GM04503 (cell line): ENCODE measurements at places on chromosomes 3 and 15.

DNA sequence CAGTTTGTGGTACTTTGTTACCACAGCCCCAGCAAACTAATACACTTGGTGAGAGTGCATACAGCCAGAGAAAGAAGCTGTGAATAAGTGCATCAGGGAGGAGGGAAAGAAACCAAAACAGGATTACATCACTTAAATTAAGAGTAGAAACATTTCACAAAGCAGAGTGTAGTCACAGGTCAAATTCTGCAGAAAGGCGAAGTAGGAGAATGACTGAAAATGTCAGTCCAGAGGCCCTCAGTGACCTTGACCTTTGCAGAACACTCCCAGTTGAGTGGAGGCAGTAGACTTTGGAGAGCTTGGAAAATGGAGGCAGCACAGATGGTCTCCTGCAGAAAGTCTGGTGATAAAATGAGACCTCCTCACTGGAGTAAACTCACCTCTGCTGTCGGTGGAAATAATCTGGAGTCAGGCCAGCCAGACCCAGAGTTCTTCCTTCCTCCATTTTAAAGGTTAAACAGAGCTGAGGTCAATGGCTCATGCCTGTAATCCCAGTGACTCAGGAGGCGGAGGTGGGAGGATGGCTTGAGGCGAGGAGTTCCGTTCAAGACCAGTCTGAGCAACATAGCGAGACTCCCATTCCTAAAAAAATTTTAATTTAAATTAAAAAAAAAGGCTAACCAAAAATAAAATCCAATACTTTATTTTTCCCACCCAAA, 5.0 kb downstream of the CD86 start:
- no peak for DNase-seq

GRCh38 chr15:69337138-69337537, 38.4 kb downstream of the PAQR5 start:
- peak; percentile 23 for DNase-seq

DNA sequence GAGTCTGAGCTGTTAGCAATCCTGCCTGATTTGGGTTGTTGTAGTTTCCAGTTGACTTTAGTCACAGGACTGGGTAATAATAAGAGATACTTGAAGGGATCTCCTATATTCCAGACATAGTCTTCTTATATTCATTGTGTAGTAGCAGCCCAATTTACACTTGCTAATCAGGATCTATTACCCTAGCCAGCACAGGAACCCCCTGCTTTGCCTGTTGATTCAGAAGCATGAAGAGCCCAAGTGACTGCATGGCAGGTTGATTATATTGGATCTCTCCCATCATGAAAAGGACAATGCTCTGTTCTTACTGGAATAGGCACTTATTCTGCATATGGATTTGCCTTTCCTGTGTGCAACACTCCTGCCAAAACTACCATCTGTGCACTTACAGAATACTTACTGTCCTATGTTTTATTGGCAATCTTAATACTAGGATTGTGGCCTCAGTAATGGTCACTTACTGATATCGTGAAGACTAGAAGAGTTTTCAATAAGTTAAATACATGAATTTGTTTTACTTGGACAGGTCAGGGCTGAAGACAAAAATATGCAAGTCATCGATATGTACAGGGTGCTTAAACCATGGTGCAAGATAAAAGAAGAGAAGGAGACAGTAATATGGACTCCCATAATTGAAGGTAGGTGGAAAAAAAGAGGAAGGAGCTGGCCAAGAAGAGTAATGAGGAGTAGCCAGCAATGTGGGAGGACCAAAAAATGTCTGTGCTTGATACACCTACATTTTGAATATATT, 304.1 kb downstream of the MCTP2 start:
- no peak for DNase-seq

DNA sequence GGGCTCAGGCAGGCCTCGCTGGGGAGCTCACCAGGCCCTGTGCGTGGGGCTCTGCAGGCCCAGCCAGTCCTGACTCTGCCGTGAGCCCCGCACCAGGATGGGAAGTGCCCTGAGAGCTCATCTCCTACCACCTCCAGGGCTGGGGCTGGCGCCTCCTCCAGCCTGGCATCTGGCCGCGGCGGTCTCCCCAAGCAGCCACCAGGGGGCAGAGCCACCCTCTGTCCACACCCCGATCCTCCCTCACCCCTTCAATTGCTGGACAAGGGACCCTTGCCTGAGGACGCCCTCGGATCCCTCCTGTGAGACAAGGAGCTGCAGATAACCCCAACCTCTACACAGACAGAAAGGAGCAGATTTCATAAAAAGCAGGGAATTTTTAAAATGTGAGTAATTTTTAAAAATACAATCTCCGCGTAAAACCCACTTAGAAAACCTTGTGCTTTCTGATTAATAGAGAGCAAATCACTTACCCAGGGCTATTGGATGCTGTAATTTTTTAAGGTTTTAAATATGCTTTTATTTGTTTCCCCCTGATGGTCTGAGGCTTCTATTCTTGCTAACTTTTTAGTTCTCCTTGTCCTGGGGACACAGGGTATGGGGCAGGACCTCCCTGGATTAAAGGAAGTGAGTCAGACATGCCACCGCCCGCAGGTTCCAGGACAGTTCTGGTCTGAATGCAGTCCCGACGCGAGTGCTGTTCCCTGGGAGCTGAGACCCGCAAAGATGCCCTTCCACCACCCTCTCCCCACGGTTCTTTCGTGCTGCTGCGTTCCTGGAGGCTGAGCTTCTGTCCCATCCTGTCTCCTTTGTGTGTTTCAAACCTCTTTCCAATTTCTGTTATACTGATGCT, 52.3 kb upstream of the CHRNA7 start:
- no peak for DNase-seq

DNA sequence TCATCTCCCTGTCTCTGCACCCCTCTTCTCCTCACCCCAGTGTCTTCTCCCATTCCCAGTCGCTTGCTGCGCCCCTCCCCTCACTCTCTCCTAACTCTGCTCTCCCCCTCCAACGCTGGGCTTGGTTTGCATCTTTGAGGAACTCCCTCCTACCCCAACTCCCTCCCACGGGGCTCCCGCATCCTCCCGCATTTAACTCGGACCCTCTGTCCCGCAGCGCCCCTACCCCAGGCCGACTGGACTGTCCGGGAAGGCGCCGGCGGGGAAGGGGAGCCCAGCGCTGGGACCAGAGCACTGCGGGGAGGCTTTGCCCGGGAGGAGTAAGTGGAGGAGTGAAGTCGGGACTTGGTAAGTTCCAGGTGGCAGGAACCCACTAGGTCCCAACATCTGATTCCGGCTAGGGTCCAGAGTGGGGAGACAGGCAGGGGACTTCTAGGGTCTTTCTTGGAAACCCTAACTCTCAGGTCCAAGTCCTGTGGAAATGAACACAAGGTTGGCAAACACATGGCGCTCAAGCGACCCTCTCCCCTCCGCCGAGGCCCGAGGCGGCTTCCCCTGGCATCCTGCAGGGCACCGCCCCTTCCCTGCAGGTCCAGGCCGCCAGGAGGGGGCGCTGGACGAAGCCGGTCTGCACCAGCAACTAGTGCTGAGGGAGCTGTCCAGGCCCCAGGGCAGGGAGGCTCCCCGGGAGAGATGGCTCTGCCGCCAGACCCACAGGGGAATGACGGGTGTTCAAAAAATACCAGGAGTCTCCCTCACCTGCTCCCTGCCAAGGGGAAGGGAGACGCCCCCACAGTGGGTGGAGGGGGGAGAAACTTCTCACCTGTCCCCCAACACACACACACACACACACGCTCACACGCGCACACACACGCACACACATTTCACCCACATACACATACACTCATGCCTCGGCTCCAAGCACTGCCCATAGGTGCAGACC, 53.2 kb downstream of the LHFPL4 start:
- no peak for DNase-seq

DNA sequence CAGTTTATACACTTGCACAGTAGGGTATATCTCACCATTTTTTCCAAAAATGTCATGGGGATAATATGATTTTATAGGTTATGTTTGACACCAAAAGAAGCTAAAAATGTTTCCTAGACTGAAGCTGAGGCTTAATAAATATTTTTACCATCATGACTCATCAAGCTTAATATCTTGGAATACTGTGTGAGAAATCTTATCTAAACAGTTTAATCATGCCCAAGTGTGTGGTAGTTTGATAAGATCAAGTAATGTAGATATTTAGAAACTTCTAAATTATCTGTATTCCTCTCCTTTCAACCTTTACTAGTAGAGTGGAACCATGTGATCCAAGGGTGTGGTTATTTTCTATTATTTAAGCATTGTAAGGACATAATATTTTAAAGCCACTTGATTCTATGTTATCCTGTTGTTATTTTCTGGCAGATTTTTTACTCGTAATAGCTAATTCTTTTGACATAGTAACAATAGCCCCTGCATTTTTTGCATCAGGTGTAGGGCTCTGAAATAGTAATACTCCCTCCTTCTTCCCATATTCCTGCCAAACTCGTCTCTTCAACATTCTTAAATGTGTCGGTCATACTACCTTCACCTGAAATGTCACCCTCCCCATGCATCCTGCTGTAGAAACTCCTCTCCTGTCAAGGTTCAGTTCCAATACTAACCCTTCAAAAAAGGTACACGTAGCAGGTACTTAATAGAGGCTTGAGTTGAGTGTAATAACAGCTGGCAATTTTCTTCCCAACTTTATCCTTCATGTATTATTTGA, 729.6 kb downstream of the NLGN1 start:
- DNase-seq: no peak

DNA sequence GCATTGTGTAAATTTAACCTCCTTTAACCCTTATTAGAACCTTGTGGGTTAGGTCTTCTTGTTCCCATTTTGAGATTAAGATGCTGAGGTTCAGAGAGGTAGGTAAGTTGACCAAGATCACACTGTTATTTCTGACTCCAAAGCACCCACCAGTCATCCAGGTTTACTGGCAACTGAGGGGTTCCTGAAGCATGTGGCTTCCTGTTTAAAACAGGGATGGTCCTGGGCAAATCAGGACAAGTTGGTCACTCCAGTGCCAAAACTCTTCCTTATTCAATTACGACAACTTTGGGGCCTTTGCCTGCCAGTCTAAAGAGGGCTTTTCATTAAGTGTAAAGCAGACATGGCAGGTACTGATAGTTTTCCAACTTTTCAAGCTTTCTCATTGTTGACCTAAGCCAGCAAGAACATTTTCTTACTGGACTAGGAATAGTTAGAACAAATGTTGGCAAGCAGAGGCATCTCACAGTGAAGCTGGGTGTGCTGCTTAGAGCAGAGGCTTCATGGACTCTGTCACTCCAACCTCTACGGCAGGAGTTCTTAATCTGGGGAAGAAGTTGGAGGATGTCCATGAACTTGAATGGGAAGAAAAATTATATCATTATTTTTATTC, 149.4 kb upstream of the ADAMTS9 start:
- DNase-seq: no peak

DNA sequence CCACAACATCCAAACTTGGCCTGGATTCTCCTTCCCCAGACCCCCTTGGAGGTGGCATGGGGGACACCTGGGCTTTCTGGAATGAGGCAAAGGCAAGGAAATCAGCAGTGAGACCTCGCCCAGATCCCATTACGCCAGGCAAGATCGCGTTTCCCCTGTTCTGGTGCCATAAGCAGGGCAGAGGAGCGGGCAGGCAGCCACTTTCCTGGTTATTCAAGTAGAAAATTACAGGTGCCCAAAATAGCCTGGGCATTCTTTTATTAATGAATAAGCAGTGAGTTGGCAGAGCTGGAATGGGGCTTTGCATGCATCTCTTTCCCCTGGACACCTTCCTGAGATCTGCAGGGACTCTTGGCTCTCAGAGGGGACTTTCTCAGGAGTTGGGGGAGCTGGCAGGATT, 31.5 kb upstream of the FAM107A start:
- no peak for DNase-seq

DNA sequence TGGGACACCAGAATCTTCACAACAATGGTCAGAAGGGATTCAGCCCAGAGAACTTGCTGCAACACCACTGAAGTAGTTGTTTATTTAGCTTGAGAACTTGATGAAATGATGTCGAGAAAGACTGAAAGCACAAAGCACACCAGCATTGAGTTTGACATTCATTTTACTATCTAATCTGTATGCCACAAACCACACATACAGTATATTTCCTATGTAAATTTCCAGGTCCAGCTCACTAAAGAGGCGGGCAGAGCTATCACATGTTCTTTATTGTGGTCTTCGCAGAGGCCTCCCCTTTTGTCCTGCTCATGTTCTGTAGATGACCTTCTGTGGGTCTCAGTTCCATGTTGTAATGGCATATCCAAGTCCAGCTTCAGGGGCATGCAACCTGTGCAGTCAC, 10.4 kb upstream of the FMN1 start:
- no peak for DNase-seq

GRCh38 chr15:37940876-37941275, 6.4 kb downstream of the TMCO5A start:
- no peak for DNase-seq

DNA sequence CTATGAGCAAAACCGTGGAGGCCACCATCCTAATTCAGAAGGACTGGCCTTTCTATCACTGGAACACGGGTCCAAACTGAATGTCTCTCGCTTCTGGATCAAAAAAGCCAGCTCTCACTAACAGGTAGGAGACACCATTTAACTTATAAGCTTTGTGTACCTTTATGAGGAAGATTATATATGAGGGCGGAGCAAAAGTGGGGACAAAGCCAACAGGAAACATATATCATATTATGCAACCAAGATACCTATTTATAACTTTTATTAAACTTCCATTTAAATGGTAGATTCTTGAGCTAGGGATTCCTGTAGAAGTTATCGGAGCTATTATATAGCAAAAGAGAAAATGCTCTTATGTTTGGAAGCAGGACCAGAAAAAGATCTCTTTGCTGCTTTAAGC, 78.4 kb downstream of the IGF2BP2 start:
- no peak for DNase-seq

DNA sequence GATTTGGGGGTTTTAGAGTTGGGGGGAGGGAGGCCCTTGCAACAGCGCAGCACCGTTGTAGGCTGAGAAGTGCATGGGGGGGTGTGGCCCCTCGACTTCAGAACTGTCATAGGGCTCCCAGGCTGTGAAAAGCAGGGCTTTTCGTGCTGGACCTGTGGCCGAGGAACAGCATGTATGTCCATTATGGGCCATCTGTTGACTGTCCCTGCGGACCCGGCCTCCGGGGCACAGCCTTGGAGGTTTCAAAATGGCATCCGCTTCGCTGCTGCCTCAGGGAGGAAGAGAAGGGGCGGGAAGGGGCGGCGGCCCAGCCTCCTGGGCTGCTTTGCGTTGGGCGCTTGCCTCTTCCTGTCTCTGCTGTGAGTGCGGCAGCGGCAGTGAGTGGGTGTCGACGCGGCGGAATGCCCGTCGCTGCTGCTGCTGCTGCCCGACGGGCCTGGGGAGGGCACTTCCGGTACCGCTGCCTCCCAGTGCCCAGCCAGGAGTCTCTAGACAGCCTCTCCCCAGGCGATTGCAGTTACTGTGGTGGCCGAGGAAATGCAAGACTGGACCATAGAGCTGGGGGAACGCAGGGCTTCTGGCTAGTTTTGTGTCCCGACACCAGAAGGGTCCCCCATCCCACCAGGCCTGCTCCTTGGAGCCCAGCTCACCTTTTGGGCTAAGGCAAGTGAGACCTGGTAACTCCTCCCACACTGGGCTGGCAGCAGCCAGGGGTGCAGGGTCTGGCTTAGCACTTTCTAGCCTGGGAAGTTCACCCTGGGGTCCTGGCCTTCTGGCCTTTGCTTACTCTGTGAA, 1.9 kb downstream of the GNAI2 start:
- peak; percentile 53 for DNase-seq

GRCh38 chr3:33904730-33905129, 106.3 kb downstream of the PDCD6IP start:
- DNase-seq: no peak
